Activated T-cell treated with anti-CD3 and anti-CD28 coated beads, Interleukin-2, amount 50 U/mL, for 72 hours (primary cell): ENCODE measurements at places on chromosomes 4 and X.

GRCh38 chr4:77917601-77918000 lies 55.0 kb downstream of the MRPL1 start:
- DNase-seq: no peak

GRCh38 chr4:73589261-73589847 lies 30.9 kb downstream of the RASSF6 start:
- no peak for DNase-seq

DNA sequence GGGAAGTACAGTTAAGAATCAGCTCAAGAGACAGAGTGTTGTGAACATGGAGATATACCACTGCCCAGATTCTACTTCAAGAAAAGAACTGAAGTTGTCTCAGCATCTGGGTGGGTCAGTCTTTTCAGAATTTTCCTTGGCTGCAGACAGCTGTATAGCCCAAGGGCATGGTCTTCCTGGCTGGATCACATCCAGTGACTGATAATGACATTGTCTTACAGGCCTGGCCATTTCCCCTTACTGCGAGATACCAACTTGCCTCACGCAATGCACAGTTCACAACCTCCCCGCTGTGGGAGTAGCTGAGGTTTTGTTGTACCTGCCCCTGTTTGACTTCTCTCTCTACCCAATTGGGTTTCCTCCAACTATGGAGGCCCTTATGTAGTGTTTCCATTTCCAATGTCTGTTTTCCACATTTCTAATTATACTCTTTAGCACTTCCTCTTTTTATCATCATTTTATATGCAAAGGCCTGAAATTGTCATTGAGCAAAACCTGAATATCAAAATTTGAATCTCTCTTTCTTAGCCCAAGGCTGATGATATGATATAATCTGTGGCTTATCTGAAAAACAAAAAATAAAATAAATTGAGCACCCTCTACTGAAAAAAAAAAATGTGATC lies 209.1 kb downstream of the NAF1 start:
- no peak for DNase-seq

GRCh38 chr4:114163051-114163450 lies 183.6 kb upstream of the ARSJ start:
- no peak for DNase-seq

DNA sequence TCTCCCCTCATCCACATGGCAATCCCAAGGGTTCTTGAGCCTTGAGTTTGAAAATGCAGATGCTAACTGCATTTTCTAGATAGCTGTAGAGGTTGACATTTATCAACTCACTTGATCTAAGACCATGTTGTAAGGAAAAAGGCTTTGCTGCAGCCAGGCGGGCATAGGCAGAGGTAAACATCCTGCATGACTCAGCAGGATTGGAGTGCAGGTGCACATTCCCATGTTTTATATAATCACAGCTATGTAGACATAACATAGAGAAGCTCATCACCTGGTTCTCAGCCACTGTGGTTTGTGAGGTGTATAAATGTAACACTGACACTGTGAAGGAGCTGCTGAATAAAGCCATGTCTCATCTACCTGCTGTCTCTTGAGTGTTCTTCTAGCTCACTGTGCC lies 62.3 kb upstream of the PDE5A start:
- no peak for DNase-seq

DNA sequence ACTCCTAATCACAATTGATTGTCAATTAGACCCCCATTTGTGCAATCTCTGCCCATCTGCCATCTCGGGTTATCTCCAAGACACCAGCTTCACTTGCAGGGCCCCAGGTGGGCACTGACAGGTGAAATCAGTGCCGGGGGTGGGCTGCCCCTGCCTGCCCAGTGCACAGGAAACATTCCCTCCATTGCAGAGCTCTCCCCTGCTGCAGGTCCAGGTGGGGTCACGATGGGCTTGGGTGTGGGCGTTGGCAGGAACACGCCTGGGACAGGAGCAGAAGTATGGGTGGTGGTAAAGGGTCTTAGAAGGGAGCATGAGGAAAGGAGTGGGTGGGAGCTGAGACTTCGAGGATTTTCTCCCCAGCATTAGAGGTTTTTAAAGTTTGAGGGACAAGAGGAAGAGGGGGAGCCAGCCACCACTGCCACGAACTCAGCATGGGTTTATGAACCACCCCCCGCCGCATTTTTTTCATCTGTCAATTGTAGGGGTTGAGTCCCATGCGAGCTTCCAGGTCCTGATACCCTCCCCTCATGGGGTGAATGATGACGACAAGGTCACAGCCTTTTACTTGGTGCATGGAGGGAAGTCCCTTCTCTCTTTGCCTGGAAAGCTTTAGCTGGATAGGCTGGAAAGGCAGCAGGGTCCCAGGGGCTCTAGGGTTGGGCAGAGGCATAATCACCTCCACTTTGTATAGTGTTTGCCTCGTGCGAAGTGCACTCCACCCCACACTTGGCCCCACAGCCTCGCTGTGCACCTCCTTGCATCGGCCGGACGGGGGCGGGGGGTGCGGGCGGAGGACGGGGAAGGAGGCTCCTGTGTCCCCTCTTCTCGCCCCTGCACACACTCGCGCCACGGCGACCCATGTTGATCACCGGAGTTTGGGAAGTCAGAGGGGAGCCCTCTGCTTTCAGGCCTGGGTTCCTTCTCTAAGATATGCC lies 3.5 kb upstream of the NKX1-1 start:
- no peak for DNase-seq
